ENCODE measurements at places on chromosomes 1 and 21.

- no peak for DNase-seq
Observed at GRCh38 chr1:224739997-224740684, 124.0 kb downstream of the CNIH3 start.

GRCh38 chr1:171984850-171985485, 143.7 kb downstream of the DNM3 start:
- peak; percentile 26 for DNase-seq

DNA sequence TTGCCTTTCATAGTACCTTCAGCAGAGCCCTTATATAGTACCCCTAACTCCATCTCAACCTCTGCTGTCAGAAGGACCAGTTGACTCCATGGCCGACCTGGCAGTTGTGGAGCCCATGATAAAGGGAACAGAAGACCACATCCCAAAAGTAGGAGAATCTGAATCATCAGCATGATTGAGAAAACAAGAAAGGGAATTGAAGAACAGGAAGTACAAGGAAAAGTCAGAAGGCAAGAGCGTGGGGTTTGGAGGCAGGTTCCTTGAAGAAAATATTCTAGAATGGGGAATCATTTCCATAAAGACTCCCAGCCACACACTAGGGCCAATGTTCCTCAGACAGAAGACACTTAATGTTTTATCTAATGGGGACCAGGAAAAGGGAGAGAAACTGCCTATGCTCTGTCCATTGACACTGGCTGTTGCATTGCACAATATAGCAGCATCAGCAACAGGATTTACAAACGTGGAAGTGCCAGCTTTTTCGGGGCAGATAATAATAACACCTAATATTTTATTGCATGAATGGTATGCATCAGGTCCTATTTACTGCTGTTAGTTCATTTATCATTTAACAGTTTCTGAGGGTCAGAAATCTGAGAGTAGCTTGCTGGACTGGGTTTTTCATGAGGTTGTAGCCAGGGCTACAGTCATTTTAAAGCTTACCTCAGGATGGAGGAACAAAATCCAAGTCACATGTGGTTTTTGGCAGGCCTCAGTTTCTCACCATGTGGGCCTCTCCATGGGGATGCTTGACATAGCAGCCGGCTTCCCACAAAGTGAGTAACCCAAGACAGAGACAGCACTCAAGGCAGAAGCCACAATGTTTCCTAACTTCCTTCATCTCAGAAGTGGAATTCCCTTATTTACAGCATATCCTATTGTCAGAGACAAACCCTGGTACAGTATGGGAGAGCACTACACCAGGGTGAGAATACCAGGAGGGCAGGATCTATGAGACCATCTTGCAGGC, 483.4 kb downstream of the PLPP3 start:
- no peak for DNase-seq

DNA sequence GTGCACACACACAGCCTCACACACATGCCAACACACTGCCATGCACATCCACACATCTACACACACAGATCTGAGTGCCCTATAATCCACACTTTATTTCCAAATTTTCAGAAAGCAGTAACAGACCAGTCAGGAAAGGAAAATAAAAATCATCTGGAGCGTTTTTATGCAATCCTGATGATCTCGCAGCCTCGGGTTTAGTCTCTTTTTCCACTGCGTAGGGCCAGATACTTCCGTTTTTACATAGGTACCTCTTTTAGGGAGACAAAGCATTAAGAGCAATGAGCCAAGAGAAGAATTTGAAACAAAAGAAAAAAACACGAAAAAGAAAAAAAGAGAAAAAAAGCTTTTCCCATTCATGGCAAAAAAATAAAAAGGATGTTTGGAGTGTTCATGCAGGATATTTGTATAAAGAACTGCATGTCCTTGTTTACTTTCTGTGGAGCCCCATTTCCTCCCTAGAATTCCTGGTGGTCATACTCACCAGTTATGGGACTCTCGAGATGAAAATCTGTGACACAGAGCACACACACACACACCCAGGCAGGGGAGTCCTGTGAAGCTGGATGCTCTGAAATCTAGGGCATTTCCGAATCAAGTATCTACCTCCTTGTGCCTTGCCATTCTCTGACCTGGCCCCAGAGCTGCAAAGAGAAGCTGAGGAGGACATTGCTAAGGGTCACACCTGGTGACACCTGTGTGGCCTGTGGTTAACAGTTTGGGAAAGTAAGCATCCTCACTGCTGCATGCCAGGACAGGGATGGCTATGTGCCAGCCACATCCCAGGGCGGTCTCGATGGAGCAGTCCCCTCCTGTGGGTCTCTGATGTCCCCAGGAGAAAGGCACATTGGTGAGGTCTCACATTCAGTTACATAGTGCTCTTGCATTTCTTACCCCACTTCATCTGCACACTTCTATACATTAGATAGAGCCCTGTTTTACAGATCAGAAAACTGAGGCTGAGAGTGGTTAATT, 83.6 kb downstream of the RUNX1 start:
- DNase-seq, result no peak

GRCh38 chr1:107246775-107247345, 106.0 kb downstream of the NTNG1 start:
- DNase-seq, result no peak

DNA sequence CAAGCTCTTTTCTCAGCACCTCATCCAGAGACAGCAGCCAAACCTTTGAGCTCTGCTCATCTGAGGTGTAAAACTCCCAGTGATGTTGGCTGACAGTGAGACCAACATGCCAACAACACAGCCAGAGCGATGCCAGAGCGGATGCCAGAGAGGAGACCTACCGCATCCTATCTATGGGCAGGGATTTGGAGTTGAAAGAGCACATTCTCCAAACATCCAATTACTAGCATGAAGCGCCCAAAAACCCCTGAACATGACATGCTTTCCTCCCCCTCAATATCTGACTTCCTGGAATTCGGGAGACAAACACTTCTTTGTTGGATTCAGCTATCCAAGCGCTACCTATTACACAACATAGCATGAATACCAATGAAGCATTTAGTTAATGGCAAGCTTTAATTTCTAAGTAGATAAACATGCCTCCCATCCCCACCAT, 23.1 kb upstream of the PAXBP1 start:
- no peak for DNase-seq

DNA sequence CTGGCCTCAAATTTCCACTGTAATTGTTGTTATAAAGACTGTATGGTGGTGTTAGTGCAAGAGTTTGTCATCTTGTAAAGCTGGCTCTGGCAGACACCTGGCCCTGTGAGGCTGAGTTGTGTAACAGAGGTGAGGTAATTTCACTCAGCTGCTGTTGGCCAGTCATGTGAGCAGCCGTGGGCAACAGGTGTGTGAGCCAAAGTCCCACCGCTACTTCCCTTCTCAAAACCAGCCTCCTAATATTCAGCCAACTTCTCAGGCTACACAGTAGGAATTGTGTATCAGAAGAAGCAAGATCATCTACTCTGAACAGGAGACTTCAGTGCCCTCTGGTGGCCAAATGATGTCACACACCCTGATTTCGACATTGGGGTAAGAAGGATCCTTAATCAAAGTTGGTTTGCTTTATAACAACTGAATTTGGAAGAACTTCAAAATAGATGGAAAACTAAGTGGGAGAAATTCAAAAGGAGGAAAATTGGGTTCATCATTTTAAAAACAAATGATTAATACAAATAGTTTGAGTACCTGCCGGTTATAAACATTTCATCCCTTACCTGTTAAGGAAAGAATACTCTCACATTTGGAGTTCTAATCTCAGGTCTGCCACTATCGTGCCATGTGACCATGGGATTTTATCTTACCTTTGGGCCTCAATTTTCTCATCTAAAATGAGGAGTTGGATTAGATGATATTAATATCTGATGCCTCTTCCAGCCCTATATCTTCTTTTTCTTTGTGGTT, 2.6 kb upstream of the CREG1 start:
- peak; percentile 74 for DNase-seq

DNA sequence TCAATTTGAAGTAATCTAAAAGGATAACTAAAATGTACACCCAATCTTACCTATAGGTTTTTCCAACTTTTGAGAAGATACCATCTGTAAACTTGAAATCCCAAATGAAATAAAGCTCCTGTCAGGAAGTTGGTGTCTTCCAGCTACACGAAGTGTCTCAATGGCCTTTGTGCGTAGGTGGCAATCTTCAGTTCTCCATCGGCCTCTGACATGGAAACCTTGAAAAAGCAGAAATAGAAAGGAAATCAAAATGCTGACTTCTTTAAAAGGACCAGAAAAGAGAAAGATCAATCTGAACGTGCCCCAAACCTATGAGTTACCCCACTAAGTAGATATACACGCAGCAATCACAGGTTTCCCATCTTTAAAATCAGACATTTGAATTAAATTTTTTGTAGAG, 10.0 kb downstream of the MKNK1 start:
- DNase-seq, result no peak

DNA sequence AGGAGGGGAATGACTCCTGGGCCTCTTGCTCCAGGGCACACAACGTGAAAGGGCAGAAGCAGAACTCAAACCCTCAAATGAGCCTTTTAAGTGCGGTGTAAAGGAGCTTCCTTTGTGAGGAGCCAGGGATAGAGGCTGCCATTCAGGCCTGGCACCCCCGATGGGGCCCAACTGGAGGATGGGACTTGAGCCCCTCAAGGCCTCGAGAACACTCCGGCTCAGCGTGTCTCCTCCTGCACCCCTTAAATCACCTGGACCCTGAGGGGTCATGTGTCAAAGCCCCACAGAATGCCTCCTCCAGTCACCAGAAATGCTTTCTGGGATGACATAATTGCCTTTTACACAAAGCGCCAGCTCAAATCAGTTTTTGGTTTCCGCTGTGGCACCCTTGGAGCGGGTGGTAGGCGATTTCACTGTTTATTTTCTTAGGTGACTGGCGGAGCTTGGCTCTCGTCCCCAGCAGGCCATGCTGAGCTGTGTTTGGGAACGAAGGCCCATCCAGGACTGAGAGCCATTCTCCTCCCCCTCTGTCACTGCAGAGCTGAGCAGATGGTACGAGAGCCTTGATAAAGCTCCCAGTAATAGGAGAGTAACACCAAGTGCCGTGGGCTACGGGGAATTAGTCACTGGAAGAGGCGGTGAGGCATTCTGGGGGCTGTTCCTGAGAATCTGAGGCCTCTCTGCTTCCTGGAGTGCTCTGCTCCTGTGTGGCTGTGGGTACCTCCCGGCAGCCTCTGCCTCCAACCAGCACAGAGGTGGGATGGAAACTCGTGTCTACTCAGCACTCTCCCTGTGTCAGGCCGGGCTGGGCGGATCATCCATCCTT, 163.0 kb downstream of the GRIK3 start:
- no peak for DNase-seq

DNA sequence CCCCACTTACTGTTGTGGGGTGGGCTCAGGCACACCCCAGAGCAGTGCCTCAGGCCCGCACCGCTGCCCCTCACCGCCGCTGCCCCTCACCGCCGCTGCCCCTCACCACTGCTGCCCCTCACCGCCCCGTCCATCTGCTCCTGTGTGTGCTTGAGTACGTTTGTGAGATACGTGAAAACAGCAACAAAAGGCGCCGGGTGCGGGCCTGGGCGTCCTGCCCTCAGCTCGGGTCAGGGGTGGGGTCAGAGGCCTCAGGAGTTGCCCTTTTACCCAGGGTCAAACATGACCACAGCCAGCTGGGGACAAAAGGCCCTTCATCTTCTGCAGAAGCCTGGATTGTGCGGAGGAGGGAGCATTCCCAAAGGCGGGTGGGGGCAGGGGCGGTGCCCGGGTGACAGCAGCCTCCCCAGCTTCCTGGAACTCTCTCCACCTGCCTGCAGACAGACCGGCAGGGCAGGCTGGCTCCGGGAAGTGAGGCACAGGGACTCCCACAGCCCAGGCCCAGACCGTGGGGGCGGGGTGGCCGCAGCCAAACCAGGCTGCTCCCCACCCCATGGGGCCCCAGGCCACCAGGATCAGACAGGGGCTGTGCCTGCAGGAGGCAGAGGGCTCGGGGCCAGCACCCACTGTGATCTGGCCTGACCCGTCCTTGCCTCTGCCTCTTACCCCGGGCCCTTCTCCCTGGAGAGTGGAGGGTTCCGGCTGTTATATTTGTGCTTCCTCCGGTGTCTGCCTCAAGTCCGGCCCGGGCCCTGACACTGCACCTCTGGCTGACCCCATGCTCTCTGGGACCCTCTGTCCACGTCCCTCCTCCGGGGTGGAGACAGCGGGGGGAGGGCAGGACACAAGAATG, 2.3 kb upstream of the VWA1 start:
- DNase-seq, result no peak

DNA sequence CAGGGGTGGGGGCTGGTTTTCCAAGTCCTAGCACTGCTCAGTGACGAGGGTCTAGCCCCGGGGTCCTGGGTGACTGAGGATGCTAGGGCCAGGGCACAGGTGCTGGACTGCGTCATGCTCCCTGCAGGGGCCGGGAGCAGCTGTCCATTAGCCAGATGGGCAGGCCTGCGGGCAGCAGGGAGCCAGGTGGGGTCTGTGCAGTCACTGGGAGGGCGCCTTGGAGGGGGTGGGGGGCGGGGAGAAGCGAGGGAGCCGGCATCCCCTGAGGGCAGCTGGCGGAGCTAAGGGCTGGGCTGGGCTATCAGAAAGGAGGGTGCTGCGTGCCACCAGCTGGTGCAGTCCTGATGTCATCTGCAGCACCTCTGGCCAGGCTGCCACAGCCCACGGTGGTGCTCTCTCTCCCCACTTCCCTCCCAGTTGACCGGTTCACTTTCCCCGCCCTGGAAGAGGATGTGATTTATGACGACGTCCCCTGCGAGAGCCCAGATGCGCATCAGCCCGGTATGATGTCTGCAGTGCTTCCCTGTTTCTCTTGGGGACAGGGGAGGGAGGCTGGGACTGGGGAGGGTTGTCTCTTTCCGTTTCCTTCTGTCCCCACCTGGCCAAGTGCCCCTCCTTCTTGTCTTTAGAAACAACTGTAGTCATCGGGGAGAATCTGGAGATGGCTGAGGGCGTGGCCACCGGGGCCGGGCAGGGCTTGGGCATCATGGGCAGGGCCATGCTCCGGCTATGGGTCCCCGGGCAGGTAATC, 63.8 kb downstream of the ARHGEF10L start:
- no peak for DNase-seq

GRCh38 chr1:227895828-227896685, 51.7 kb downstream of the WNT9A start:
- DNase-seq, result no peak

- no peak for DNase-seq
Observed at GRCh38 chr1:203555076-203555475, 61.1 kb downstream of the OPTC start.

DNA sequence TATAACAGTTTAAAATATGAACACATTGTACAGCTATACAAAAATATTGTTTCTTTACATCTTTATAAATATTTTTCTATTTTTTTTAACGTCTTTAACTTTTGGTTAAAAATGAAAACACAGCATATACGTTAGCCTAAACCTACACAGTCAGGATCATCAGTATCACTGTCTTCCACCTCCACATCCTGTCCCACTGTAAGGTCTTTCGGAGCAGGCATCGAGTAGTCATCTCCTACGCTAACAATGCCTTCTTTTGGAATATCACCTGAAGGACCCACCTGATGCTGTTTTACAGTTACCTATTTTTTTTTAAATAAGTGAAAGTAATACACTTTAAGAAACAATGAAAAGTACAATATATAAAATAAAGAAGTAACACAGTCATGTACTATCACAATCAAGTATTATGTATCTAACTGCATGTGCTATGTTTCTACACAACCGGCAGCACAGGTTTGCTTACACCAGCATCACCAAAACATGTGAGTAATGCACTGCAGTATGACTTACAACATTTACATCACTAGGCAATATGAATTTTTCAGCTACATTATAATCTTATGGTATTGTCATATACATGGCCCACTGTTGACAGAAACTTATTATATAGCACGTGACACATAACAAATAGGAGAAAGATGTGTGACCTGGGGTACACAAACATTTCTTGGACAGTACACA, 254.4 kb downstream of the AKT3 start:
- no peak for DNase-seq

GRCh38 chr1:17210176-17210575, 5.2 kb downstream of the PADI1 start:
- no peak for DNase-seq

GRCh38 chr1:173560285-173560880, 42.5 kb downstream of the SLC9C2 start:
- no peak for DNase-seq

Data from AML-193 (cell line).